ENCODE measurements at places on chromosomes 12 and 14.

DNA sequence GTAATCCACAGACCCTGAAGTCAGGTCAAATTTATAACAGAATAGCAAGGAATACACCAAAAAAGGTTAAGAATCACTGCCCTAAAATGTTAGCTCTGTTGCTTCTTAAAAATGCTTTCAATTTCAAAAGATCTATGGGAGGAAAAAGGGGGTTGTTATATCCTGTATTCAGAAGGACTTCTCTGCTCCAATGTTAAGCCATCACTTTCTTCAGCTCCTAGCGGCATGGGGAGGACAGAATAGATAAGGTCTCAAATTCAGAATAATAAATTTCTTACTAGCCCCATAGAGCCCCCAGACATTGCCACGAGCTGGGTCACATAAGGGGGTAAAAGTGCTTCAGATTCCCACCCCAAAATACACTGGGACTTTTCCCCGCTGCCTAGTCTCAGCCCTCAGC, 49.8 kb downstream of the CPM start:
- DNase-seq = no peak

GRCh38 chr12:51726161-51726560, 122.4 kb downstream of the FIGNL2 start:
- DNase-seq = no peak

DNA sequence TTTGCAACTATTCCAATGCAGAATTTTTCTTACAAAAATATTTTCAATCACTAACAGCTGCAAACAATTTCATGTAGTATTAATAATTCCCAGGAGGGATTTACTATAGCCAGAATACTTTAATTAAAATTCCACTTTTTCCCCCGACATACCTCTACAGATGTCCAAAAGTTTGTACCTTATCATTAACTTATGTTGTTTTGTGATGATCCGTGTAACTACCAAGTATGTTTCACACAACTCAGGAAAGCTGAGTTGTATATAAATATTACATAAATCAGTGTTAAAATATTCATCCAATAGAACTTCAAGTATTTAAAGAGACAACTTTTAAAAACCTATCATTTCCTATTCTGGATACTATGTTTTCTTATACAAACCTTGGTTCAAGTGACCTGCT, 2.4 kb downstream of the EPS8 start:
- DNase-seq = no peak

DNA sequence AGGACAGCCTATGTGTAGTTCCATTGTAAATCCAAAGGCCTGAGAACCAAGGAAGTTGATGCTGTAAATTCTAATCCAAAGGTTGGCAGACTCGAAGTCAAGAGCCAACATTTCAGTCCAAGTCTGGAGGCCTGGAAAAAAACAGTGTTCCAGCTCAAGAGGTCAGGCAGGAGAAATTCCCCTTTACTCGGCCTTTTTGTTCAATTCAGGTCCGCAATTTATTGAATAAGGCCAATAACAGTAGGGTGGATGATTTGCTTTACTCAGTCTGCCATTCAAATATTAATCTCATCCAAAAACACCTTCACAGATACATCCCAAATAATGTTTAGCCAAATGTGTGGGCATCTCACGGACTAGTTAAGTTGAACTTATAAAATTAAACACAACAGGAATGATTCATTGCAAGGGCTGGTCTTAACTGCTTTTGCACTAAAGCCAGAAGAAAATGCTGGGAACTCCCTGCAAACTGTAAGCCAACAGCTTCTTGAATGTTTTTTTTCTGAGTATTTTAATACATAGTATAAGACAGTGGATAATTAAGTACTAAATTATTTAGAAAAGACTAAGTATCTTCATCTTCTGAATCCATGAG, 197.4 kb upstream of the GARIN6 start:
- no peak for DNase-seq

DNA sequence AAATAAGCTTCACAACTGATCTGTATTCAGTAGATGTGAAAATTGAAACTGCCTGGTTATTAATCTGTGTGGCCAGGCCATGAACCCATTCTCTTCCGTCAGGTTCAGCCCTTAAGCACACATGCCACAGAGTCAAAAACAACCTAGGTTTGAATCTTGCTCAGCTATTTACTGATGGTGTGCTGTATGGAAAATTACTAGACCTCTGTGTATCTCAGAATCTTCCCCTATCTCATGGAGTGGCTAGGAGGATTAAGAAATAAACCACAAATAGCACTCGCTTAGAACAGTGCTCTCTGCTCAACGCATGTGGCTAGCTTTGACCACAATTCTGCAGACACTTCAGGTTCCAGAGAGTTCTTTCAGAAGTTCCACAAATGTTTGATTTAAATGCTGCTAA, 240.7 kb upstream of the PLEKHG7 start:
- DNase-seq = no peak

GRCh38 chr14:22282417-22282816, 306.6 kb downstream of the DAD1 start:
- DNase-seq = no peak

GRCh38 chr14:49766839-49767238, 1.1 kb upstream of the KLHDC2 start:
- DNase-seq = no peak

DNA sequence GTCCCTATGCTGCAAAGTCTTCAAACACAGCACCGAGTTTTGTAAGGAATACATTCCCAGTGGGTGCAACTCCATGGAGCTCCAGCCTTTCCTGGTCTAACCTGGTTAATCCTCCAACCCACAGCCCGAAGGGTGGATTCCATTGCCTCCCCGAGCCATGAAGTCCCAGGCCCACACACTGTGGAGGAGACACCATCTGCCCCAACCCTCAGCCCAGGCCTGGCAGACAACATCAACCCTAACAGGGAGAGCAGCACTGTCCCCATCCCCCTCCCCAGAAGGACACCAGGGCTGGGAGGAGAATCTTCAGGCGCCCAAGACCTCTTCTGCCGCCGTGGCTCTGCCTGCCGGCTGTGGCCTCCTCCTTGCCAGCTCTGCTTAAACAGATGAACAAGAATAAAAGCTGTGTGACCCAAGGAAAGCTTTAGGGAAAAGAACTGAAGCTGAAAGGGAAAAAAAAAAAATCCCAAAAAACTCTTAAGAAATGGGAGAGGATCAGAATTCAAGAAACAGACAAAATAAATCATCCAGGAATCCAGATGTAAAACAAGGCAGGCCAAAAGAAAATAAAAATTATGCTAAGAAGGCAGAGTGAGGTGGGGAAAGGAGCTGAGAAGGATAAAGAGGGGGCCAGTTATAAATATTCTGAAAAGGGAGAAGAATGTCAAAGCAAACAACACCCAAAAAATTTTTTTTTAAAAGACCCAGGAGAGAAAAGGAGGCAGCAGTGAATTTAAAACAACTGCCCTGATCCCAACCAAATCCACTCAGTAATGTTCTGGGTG, 16.0 kb upstream of the ZFP36L1 start:
- no peak for DNase-seq

DNA sequence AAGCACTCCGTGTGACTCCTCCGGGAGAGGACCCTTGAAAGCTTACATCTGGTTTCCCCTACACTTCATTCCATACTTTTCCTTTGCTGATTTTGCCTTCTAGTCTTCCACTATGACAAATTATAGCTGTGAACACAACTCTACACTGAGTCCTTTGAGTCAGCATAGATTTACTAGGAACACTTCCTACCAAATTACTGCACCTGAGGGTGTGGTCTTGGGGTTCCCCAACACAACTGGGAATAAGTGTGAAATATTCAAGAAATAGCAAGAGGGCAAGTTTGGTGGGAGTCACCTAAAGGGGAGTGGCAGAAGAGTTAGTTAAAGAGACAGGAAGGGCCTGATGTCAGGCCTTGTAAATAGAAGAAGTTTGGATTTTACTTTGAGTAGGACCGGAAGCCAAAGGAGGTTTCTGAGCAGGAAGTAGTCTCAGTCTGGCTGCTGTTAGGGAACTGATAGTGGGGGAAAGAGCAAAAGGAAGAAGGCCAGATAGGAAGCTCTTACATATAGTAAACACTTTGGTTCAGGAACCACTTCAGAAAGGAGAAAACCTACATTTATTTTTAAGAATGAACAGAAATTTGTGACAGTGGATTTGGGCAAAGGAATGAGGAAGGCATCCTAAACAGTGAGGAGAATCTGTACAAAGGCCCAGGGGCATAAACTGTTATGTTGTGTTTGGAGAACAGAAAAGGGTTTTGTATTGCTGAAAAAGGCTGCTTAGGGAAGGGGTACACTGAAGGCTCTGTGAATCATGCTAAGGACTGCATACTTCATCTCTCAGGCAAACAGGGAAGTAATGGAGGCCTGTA, 14.2 kb downstream of the SEL1L start:
- DNase-seq = no peak

GRCh38 chr12:47223031-47223847, 143.5 kb upstream of the AMIGO2 start:
- DNase-seq = no peak

DNA sequence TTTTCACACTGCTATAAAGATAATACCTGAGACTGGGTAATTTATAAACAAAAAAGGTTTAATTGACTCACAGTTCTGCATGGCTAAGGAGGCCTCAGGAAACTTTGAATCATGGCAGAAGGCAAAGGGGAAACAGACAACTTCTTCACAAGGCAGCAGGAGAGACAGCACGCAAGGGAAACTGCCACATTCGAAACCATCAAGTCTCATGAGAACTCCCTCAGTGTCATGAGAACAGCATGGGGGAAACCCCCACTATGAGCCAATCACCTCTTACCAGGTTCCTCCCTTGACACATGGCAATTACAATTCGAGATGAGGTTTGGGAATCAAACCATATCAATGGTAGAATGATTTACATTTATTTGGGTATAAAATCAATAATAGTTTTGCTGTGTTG, 558.5 kb downstream of the TMTC2 start:
- no peak for DNase-seq

DNA sequence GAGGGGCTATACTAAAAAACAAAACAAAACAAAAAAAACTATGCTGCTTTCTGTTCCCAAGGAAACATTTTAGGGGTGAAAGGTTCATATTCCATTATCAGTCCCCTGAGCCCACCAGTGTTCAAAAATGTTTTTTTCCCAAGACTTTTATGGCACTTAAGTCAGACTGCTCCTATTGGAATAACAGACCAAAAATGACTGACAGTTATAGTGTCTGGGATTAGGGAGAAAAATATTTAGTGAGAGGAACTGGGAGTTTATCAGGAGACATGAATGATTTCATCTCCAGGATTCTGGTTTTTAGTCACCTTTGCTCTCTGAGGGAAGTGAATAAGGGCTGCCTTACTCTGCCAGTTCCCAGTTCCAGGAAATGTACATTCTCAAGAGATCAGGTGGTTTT, 68.0 kb downstream of the PDE3A start:
- DNase-seq = no peak

GRCh38 chr14:96852823-96853422, 55.7 kb downstream of the VRK1 start:
- no peak for DNase-seq

Measured in C1 segment of cervical spinal cord (tissue), 14 donors.